Myocyte (in vitro differentiated cells): ENCODE measurements at places on chromosomes 13 and 19. TPM values are rescaled to one million over a fixed set of nuclear protein-coding genes. Genes with fewer than 3 reads are reported as not detected.

The POLR2I gene
- total RNA-seq: 71.6 and 72.6 TPM in 2 replicates

The EID2B gene
- total RNA-seq: 2.9 and 3.3 TPM in 2 replicates

The THSD8 gene
- total RNA-seq: not detected in 2 replicates

The NLRP9 gene
- not detected in 2 replicates for total RNA-seq

The LILRB1 gene
- total RNA-seq: not detected in 2 replicates

The MBD3L2 gene
- total RNA-seq: not detected in 2 replicates

The OR7A5 gene
- 0.21 and 0.67 TPM in 2 replicates for total RNA-seq

The PSG7 gene
- total RNA-seq: not detected in 2 replicates

The ZNF135 gene
- total RNA-seq: 0.51 and 0.62 TPM in 2 replicates

The CCDC169 gene
- total RNA-seq: 25.4 and 28.1 TPM in 2 replicates

The PLIN5 gene
- not detected in 2 replicates for total RNA-seq

The SPACA4 gene
- not detected in 2 replicates for total RNA-seq

The VAV1 gene
- not detected in 2 replicates for total RNA-seq

The PDCD5 gene
- 123 and 146 TPM in 2 replicates for total RNA-seq
